ENCODE measurements at places on chromosomes 7 and 10.

DNA sequence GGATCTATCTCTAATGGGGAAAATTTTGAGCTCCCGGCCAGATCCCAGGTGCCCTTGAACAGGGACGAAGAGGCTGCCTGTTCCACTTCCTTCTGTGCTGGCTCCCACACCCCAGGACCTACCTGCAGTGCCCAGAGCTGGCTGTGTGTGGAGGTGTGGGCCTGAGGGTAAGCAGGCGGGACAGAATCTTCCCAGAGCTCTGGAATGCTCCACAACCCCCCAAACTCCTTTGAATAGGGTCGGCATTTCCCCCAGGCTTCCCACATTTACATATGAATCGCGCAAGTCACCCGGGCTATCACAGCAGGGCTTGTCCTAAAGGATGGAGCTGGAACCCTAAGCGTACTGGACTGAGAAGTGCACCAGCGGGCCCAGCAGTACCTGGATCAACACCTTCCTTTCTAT is 95.9 kb downstream of the DNMBP start:
- no peak for DNase-seq

- no peak for DNase-seq
Measured at GRCh38 chr10:128865436-128866195, 601.4 kb upstream of the MGMT start.

DNA sequence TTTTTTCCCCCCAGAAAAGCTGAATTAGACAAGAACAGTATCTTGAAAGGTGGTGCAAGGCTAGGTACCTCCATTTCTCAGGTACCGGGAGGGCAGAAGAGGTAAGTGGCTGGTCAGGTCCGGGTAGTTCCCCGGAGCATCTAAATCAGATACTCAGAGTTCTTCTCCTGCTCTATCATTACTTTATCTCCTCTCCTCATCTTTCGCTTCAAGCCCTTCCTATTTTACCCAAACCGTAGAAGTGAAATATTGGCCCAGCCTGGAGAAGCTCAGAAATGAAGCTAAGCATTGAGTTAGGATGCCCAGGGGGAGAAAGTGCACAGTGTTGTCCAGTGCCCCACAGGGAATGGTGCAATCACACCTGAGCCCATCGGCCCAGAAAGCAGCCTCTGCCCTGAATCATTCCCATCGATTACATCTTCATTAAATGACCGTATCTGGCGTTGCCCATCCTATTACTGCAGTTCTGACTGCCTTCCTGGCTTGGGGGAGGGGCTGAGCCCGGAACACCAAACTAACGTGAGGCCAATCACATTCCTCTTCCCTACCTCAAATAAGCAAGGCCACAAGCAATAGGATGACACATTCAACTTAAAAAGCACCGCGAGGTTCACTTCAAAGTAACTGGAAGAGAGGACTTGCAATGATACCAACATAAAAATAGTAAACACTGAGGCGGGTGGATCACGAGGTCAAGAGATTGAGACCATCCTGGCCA is 116.5 kb downstream of the PRPF18 start:
- no peak for DNase-seq

DNA sequence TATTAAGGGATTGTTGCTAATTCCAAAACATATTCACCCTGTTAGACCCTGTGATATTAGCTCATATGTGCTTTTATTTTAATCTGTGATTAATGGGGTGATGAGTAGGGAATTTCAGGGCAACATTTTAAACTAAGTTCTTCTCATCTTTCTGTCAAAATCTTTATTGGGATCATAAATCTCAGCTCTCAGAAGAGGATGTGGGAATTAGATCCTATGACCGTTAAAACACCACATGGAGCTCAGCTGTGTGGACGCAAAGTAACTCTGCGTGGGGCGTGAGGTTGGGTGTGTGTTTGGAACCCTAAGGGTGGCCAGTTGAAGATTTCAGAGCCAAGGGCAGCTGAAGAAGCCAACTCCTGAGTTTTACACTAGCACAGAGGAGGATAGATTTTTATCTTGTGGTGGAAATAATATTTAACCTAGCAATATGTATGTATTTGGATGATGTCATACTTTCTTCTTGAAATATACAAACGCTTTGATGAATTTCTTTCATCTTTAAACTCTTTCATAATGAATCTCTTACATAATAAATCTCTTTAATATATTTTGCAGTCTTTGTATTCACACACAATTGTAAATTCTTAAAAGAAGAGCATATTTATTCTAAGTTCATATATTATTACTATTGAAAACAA is 64.4 kb downstream of the EPDR1 start:
- no peak for DNase-seq

DNA sequence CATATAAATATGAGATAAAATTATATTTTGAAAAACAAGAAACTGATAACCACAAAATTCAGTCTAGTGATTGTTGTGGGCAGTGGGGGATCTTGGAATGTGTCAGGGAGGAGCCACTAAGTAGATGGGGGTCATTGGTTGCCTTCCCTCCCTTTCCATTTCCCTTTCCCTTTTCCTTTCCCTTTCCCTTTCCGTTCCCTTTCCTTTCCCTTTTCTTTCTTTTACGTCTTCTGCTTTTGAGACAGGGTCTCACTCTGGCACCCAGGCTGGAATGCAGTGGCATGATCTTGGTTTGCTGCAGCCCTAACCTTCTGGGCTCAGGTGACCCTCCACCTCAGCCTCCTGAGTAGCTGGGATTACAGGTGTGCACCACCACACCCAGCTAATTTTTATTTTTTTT is 51.0 kb downstream of the DYNC2I1 start:
- DNase-seq = no peak

GRCh38 chr7:47461161-47461560 is 120.8 kb downstream of the TNS3 start:
- DNase-seq = no peak

All from DMS153 (cell line).